ENCODE measurements at places on chromosomes 5 and 9.
A peak's percentile ranks its signal among the peaks of the same experiment; 100 is the strongest.

GRCh38 chr9:76516871-76517270, 57.9 kb downstream of the GCNT1 start:
- DNase-seq: no peak

DNA sequence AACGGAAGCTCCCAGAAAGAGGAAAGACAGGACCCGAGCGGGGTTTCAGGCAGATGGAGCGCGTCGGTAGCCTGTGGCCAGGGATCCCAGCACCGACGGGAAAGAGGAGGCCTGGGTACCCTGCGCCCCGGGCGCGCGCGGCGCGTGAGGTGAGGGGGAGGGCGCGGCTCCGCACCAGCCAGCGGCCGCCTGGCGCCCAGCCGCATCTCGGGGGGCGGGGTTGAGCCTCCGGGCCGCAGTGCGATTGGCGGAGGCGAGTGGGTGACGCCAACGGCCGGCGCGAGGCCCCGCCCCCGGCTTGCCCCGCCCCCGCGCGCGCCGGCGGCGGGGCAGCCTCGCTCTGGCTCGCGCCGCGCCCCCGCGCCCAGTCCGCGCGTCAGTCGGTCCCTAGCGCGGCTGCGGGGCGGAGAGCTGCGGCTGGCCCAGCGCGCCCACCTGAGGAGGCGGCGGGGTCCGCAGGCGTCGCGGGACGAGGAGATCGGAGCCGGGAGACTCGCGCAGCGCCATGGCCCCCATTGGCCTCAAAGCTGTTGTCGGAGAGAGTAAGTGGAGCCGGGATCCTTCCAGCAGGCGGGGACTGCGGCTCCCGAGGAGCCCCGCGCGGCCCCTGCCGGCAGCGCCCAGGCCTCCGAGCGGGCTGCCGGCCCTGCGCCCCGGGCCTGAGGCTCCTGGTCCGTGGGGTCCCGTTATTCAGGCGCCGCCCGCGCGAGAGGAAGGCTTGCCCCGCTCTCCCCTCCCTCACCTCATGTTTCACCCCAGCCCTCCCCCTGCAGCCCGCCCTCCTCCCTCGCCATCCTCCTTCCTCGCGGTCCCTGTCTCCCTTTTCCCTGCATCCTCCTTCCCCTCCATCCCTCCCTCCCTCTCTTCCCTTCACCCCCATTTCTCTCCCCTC, at the start of gene STXBP1:
STXBP1 (plus strand) TSS at position 379 of the 892 bp plus-strand sequence; CDS start at position 506, 127 bp downstream.
- DNase-seq: peak; percentile 91

DNA sequence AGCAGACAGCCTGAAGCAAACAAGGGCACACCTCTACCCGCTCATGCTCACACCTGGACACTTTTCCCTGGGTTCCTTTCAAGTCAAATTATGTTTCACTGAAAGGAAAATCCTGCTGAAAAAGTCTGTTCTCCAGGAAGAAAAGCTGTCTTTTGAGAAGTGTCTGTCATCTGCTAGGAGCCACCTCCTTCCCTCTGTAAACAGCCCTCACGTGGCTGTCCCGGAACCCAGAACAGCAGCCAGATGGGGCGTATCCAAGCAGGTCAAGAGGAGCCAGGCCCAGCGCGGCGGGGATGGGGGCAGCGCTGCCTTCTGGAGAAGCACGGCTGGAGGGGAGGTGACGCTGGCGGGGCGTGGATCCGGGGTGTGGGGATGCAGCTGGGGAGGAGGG, at the start of gene PNPLA7:
PNPLA7 (minus strand) TSS at position 172 of the 391 bp plus-strand sequence. CDS start 205 bp downstream, outside the sequence.
- DNase-seq: peak; percentile 58

DNA sequence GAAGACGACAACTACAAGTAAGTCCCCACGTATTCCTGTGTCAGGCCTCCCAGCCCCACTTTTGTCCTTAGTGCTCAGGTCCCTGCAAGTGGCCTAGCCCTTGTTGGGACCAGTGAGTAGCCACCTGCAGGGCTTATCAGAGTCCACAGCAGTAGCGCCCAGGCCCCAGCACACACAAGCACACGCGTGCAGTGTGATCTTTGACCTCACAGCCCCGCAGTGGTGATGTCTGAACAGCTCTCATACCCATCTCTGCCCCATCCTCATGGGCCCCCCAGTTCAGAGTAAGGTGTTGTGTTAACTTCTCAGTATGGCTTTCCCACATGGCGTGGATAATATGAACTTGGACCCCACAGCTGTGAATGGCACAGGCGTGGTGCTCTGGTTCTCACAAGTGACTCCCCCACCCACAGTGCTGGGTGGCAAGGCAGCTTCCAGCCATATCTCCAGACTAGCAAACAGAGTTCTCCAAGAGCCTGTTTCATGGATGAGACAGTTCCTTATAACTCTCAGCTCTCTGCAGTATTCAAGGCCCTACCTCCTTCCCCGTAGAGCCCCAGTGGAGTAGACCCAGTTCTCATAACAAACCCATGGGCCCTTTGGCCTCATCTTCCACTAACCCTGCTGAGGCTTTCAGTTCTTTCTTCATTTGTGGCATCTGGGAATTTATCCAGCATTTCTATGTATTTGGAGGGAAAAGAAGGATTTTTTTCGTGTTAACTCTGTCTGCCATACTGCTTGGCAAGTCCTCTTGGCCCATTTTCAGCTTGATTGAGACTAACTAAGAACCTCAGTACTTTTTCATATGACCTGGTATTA, 46.5 kb upstream of the ANGPTL2 start:
- no peak for DNase-seq

GRCh38 chr5:142770650-142771609, 753 bp downstream of the ARHGAP26 start:
- DNase-seq: peak; percentile 63
